ENCODE measurements at places on chromosomes 3 and 15.

- no peak for DNase-seq
These were observed 6.6 kb downstream of the GABRB3 start for GRCh38 chr15:26766262-26766661.

DNA sequence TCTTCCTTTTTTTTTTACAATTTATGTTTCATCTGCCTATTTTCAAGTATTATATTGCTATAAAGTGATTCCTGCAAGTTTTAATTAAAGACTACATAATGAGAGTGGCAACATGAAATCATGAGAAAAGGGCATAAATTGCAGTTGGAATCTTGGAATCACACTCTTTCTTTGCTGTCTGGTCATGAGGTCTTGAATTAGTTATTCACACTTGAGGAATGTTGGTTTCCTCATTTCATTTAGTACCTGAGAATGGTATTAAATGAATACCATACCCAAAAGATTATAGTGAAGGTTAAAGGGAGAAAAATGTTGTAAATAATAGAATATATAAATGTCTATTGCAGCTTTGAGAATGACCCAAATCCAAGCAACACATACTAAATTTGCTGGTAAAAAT lies 25.8 kb upstream of the CNTN3 start:
- no peak for DNase-seq

DNA sequence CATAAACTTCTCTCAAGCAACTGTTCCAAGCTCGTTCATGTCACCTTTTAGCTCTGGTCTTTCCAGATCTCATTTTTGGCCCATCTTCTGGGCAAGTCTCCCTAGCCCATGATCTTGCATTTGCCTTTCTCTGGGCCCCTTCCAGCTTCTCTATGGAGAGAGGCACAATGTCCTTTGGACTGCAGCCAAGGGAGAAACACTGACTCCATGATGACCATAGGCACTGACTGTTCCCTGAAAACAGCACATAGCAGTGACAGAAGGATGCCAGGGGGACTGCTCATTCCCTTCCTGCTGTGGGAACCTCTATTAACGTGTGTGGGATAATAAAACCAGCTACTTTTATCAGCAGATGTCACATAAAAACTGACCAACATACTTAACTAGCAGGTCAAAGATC lies 60.3 kb downstream of the STRIT1 start:
- no peak for DNase-seq

DNA sequence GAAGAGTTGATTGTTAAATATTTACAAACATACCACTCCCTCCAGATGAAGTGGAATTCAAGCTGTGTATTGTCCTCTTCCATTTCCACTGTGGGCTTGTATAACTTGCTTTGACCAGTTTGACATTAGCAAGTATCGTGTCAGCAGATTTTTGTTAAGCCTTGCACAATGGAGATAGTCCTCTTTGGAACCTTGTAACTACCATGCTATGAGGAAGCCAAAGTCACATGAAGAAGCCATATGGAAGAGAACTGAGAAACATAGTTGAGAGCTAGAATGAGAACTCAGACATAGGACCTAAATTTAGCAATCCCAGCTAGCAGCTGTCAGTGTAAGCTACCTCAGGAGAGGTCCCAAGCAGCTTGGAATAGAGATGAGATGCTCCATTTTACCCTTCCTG lies 889.2 kb downstream of the PDCD6IP start:
- no peak for DNase-seq

DNA sequence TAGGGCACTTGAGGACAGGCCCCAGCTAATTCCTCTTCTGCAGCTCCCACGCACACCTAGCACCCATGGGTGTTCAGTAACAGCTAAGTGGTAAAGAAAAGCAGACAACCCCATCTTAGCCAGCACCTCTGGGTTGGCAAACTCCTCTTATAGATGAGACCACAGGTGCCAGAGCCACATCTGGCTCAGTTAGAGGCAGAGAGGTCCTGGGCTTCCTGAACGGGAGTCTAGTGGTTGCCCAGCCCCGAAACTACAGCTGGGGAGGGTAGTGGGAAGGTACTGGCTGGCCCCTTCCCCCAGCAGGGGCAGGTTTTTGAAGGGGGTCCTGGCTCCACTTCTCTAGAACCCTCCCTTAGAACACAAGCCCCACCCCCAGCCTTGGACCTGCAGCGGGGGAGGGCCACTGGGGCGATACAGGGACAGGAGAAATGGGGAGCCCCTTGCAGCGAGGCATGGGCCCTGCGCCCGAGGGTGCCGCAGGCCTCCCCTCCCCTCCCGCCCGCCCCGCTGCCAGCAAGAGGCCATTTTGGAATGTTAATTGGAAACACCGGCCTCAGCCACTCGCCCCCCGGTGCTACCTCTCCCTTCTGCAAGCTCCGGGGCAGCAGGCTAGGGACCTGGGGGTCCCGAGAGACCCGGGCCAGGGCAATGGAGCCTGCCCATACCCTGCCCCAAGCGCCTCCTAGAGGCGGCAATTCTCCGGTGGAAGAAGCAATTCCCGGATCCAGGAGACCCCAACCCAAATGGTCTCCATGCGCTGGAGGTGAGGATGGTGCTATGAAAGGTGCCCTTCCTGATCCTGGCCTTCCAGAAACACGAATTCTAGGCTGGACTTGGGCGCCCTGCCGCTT lies 1.5 kb downstream of the DUSP7 start:
- no peak for DNase-seq

GRCh38 chr3:79973482-79973881 lies 205.7 kb upstream of the ROBO1 start:
- DNase-seq, result no peak

GRCh38 chr3:134852893-134853351 lies 57.9 kb downstream of the EPHB1 start:
- DNase-seq, result no peak

GRCh38 chr3:110362751-110363150 lies 708.9 kb upstream of the NECTIN3 start:
- no peak for DNase-seq

GRCh38 chr15:35713733-35714132 lies 167.8 kb upstream of the DPH6 start:
- no peak for DNase-seq

DNA sequence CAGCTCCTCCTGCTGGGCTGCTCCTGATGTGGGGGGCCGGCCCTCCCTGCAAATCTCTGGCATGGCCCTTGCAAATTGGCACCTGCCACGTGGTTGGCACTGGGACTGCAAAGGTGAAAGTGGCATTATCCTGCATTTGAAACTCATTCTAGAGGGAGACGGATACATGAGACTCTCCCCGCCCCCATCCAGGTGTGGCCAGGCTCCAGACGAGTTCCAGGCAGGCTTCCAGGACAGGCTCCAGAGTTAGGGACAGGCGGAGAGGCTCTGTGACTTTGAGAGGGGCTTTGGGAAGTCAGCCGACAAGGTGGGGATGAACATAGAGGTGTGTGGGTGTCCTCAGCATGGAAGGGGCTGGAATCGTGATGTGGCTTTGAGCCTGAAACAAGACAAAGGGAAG lies 178.5 kb downstream of the APBA2 start:
- DNase-seq, result no peak

DNA sequence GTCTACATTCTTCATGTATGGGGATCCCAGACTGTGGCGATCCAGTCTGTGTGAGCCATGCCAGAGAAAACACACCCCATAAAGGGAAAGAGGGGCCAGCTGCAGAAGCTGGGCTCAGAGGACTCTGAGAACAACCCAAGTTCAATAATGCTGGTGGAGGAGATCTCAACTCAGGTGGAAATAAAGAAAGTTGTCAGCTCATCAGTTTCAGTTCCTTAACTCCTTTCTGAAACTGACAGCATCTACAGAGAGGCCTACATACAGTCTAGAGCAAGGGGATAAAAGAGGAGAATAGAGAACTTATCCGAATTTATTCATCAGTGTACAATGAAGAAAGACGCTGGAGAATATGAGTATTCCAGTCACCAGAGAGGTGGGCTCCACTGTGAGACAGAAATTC lies 77.0 kb downstream of the NTRK3 start:
- no peak for DNase-seq

- DNase-seq, result no peak
These were observed 53.2 kb downstream of the TRA2B start for GRCh38 chr3:185884641-185885040.

DNA sequence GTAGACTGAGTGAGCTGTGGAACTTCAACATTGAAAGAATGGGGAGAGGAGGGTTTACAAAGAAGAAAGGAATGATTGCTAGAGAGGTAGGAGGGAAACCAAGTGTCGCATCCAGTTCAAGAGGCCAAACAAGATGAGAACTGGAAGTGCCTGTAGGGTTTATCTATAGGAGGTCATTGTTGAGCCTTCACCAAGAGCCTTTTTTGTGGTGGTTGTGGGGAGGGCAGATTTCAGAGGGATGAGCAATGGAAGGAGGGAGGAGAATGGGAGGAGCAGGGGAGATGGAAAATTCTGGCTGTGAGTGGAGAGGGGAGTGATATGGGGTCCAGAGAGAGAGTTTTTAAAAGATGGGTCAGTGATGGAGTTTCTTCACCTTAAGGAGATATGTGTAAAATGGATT lies 8.5 kb downstream of the PDIA5 start:
- DNase-seq, result no peak
